ENCODE measurements at places on chromosomes 5 and 9.

DNA sequence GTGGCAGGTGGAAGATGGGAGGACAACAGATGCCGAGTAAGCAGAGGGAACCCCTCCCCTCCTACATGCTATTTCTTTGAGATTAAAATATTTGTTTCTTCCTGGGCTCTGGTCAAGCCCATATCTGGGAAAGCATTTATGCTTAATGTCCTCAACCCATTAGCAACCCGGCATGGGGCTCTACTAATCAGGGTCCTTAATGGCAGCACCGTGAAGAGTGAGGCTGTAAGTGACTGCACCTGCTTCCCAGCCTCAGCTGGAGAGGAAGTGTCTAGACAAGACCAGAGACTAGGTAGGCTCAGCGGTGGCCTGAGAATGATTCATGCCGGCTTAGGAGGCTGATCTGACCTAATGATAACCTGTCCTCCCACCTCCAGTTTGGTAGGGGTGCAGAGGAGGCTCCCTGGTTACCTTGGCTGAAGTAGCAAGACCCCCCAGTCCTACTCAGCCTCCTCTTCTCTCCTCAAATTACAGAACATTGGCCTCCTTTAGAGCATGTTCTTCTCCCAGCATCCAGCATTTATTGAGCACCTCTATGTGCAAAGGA is 61.3 kb upstream of the HSPA9 start:
- H3K36me3 ChIP-seq, result no peaks in the 10 kb centered on the region
- H3K27ac ChIP-seq, result no peak overlapping the region
- H3K4me1 ChIP-seq, result peaks cover 4% of the 10 kb centered on the region
- DNase-seq, result no peak
- no peaks in the 10 kb centered on the region for H3K27me3 ChIP-seq

GRCh38 chr9:110499608-110500007 is 79.9 kb downstream of the SVEP1 start:
- no peak overlapping the region for H3K4me3 ChIP-seq
- no peaks in the 10 kb centered on the region for H3K4me1 ChIP-seq
- H3K27me3 ChIP-seq, result no peaks in the 10 kb centered on the region
- H3K36me3 ChIP-seq, result no peaks in the 10 kb centered on the region

DNA sequence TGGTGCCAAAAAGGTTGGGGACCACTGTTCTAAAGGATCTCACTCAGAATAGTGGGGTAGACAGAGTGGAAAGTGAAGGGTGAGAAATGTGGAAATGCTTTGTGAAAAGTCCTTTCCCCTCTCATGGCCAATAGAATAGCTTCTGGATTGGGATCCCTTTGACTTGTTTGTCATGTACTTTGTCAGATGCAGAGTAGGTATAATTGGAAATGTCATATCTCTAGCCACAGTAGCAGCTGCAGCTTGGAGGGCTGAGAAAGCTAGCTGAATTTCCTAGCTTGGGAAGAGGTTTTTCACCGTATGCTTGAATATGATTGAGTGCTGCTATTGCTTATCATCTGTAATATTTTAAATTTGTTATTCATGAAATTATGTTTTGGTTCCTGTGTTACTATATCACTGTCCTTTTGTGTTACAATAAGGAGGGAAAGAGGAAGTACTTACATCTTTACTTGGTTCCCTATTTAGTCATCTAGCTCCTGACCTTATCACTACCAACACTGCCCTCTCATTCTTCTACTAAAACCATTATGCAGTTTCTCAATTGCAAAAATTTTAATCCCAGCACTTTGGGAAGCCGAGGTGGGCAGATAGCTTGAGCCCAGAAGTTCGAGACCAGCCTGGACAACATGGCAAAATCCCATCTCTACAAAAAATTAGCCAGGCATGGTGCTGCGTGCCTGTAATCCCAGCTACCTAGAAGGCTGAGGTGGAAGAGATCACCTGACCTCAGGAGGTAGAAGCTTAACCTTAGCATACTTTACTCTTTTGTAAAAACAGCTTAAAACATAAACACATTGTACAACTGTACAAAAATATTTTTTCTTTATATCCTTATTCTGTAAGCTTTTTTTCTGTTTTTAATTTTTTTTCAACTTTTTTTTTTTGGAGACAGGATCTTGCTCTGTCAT is 12.4 kb downstream of the SLC30A5 start:
- H3K27me3 ChIP-seq, result no peaks in the 10 kb centered on the region
- DNase-seq, result no peak
- H3K4me3 ChIP-seq, result no peak overlapping the region

GRCh38 chr9:126619361-126620135 is 5.8 kb downstream of the LMX1B start:
- peaks cover 12% of the 10 kb centered on the region for H3K4me1 ChIP-seq
- H3K27ac ChIP-seq, result no peak overlapping the region
- H3K4me3 ChIP-seq, result no peak overlapping the region
- DNase-seq, result no peak
- H3K36me3 ChIP-seq, result no peaks in the 10 kb centered on the region

- H3K4me1 ChIP-seq, result peaks cover 33% of the 10 kb centered on the region
- no peak for DNase-seq
- H3K4me3 ChIP-seq, result no peak overlapping the region
- peaks cover 8% of the 10 kb centered on the region for H3K36me3 ChIP-seq
- H3K27ac ChIP-seq, result no peak overlapping the region
Measured at GRCh38 chr9:4116071-4116581, 183.7 kb downstream of the GLIS3 start.

DNA sequence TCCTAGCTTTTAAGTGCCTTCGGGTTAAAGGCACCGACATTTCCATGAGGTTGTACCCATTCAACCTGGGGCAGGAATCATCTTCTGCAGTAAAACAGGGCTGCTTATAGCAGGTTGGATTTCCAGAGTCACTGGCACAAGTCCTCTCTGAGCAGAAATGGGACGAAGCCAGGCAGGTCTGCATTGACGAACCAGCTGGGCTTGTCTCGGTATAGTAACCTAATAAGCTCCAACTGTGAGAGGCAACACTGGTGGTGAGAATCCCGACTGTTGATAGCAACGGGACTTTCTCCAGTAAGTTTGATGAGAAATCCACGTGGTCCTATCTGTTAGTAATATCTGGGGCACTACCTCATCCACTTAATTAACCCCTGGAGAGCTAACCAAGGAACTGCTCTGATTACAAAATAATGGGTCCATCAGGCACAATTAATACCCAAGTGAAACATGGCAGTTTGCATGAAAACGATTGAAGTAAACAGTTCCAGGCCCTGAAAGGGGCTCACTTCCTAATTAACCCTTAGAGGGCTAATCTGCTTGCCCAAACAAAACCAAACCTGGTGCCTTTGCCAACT is 491.0 kb upstream of the C9orf72 start:
- H3K36me3 ChIP-seq, result no peaks in the 10 kb centered on the region
- no peak overlapping the region for H3K4me3 ChIP-seq
- no peak overlapping the region for H3K27ac ChIP-seq
- H3K4me1 ChIP-seq, result no peaks in the 10 kb centered on the region

DNA sequence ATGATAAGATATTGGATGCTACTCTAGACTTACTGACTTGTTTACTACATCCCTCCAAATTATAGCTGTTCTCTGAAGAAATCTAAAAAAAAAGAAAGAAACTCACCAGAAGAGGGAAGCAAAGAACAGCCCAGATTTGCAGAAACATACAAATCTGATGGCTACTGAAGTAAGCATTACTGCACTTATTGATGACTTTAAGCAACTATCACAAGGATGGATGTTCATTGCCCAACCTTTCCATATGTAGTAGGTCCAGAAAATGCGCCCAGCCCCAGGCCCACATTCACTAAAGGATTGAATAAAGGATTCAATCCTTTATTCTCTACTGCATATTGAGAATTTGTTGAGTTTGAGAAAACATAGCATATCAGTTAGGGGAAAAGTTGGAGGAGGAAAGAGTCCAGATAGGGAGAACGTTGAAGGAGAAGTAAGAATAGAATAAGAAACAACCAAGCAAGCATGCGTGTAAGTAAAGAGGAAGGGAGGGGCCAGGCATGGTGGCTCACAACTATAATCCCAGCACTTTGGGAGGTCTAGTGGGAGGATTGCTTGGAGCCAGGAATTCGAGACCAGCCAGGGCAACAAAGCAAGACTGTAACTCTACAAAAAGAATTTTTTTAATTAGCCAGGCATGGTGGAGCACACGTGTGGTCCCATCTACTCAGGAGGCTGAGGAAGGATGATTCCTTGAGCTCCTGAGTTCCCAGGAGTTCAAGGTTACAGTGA is 33.8 kb upstream of the DTWD2 start:
- no peaks in the 10 kb centered on the region for H3K4me1 ChIP-seq
- H3K4me3 ChIP-seq, result no peak overlapping the region
- H3K27ac ChIP-seq, result no peak overlapping the region
- no peak for DNase-seq
- H3K36me3 ChIP-seq, result no peaks in the 10 kb centered on the region

GRCh38 chr5:176658007-176658599 is 10.8 kb downstream of the TSPAN17 start:
- H3K27me3 ChIP-seq, result peaks cover 9% of the 10 kb centered on the region
- no peak overlapping the region for H3K27ac ChIP-seq
- peak; percentile 58 for DNase-seq
- peaks cover 28% of the 10 kb centered on the region for H3K4me1 ChIP-seq

DNA sequence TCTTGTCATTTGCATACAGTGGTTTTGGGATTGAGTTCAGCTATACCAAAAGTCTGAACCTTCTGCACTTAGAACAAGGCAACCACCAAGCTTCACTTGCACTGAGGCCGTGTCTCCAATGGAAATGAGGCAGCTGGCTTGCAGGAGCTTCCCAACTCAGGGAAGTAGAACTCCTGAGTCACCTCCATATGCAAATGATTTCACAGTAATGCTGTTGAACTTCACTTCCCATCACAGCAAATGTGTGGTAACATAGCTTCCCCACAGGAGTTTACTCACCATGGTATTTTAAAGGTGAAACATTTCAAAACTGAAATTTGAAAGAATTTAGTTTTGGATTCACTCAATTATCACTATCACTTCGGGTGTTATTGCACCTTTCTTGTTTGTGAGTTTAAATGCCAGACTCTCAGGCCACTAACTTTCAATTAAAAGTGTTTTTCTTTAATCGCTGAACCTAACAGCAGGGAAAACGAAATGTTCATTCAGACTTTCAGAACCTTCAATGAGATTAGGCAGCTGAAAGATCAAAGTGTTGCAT is 9.0 kb downstream of the CD274 start:
- no peak for DNase-seq
- no peak overlapping the region for H3K27ac ChIP-seq
- H3K4me1 ChIP-seq, result peaks cover 3% of the 10 kb centered on the region
- H3K4me3 ChIP-seq, result no peak overlapping the region

DNA sequence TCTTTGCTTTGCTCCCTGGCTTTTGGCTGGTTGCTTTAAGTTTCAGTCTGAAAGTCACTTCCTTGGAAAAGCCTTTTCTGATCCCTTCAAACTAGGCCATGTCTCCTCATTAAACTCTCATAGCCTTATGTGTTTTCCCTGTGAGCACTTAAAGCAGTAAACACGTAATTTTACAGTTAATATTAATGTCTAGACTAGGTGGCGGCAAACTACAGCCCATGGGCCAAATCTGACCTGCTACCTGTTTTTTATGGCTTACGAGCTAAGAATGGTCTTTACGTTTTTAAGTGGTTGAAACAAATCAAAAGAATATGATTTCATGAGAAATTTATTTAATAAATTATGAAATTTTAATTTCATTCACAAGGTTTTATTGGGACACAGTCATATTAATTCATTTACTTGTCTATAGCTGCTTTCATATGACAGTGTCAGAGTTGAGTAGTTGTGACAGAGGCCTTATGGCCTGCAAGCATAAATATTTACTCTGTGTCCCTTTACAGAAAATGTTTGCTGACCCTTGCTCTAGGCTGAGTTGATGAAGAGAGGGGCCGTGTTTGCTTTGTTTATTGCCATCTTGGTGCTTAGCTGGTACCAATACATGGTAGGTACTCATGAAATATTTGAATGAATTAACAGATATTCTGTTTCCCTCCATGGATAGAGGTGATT is 7.4 kb downstream of the SLC44A1 start:
- H3K27me3 ChIP-seq, result no peaks in the 10 kb centered on the region
- H3K36me3 ChIP-seq, result no peaks in the 10 kb centered on the region
- DNase-seq, result no peak
- no peaks in the 10 kb centered on the region for H3K4me1 ChIP-seq
- H3K27ac ChIP-seq, result no peak overlapping the region

DNA sequence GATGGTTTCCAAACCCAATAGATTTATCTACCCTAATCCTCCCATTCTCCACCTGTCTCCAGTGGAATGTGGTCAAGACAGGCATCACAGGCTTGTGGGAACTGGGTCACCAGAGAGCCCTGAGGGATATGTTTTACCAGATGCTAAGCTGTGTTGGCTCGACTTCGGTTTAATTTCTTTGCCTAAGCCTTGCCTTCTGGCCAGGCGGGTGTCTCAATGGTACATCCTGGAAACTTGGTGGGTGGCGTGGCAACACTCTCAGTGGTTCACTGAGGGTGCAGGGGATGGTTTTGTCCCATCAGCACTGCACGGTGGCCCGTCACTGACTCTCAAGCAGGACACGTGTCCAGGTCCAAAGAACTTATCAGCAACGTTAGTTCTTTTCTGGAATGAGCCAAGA is 192.2 kb downstream of the TENT4A start:
- no peak overlapping the region for H3K4me3 ChIP-seq
- H3K36me3 ChIP-seq, result no peaks in the 10 kb centered on the region
- no peaks in the 10 kb centered on the region for H3K4me1 ChIP-seq
- H3K27ac ChIP-seq, result peak overlapping the region; percentile 9
- H3K27me3 ChIP-seq, result no peaks in the 10 kb centered on the region

DNA sequence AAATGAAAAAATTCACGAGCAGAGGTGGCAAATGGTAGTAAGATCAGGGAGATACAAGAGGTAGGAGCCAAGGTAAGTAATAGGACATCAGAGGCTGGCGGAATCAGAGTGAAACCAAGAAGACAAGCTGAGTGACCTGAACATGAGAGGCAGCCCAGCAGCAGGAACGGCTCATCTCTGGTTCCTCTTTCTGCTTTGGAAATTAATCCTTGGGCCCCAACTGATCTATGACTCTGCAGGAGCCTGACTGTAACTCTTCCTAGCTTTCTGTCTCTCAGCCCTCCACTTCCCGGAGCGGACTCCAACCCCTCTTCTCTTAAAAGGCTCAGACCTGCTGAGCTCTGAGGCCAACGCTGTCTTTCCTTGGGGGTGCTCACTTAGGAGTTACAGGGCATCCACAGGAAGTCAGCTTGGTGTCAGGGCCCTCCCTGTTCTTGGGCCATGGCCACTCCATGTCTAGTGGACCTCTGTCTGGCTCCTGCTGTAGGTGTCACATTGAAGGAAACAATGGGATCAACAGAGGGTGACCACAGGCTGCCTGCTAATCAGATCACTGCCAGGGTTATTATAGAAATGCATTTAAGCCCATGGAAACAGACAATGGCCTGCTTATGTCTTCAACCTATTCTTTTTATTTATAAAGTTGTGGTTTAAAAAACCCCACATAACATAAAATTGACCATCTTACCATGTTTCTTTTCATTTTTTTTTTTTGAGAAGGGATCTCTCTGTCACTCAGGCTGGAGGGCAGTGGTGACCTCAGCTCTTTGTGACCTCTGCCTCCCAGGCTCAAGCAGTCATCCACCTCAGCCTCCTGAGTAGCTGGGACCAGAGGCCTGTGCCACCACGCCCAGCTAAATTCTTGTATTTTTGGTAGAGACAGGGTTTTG is 22.5 kb upstream of the SHB start:
- DNase-seq, result no peak
- H3K4me3 ChIP-seq, result no peak overlapping the region
- H3K27ac ChIP-seq, result no peak overlapping the region
- H3K4me1 ChIP-seq, result no peaks in the 10 kb centered on the region
- no peaks in the 10 kb centered on the region for H3K27me3 ChIP-seq
- H3K36me3 ChIP-seq, result no peaks in the 10 kb centered on the region

GRCh38 chr5:134171972-134172371 is 4.8 kb downstream of the SKP1 start:
- no peak for DNase-seq
- H3K4me3 ChIP-seq, result no peak overlapping the region
- H3K36me3 ChIP-seq, result peaks cover 68% of the 10 kb centered on the region
- H3K27me3 ChIP-seq, result no peaks in the 10 kb centered on the region
- H3K4me1 ChIP-seq, result peaks cover 60% of the 10 kb centered on the region
- no peak overlapping the region for H3K27ac ChIP-seq

Data from heart right ventricle (tissue), 16 donors.